ENCODE measurements at places on chromosomes 5 and 9.

- no peak for DNase-seq
Observed at GRCh38 chr5:50766042-50766441, 99.6 kb downstream of the PARP8 start.

GRCh38 chr9:70135176-70135575 is 91.5 kb downstream of the MAMDC2 start:
- no peak for DNase-seq

- DNase-seq: no peak
Observed at GRCh38 chr5:107025712-107026497, 644.8 kb downstream of the EFNA5 start.

GRCh38 chr5:178509491-178510057 is 80.6 kb downstream of the COL23A1 start:
- DNase-seq: no peak

DNA sequence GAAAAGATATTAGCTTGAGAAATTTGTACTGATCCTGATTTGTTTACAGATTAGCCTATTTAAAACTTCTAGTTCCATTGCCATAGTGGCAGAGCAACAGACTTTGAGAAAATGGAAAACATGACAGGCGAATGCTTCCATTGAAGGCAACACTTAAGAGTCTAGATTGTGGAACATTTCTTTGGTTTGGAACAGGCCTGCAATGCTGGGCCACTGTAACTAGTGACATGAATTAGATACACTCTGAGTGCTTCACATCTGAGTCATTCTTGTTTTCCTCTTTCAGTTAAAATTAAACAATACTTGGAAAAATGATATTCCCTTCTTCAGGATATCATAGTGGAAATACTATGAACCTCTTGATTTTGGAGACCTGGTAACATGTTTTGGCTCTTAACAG is 453.6 kb upstream of the TUSC1 start:
- DNase-seq: no peak

DNA sequence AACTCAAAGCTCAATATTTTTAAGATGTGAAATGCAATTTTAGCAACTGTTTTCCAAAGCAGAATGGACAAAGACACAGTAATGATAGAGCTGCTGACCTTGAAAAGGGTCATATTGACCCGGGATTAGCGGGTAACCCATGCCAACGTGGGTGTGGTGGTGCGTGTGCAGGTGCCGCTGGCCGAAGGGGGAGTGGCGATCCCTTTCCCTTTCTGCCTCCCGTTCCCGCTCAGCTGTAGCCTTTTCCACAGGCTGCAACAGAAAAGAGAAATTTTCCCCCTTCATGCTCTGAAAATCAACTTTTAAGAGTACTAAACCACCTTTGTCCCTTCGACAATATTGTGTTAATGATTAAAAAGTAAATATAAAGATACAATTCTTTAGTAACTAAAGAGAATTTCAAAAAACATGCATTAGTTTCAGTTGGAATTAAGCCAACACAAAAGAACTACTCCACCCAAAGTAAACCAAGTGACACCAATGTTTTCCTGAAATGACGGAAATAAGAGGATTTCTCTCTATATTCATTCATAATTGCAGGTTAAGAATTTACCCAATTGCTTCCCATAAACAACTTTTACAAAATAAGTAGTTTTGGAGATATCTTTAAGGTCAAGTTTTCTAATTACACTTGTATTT is 105.2 kb downstream of the ZNF608 start:
- DNase-seq: peak; percentile 53

GRCh38 chr5:4928409-4928808 is 211.7 kb upstream of the ADAMTS16 start:
- DNase-seq: no peak

DNA sequence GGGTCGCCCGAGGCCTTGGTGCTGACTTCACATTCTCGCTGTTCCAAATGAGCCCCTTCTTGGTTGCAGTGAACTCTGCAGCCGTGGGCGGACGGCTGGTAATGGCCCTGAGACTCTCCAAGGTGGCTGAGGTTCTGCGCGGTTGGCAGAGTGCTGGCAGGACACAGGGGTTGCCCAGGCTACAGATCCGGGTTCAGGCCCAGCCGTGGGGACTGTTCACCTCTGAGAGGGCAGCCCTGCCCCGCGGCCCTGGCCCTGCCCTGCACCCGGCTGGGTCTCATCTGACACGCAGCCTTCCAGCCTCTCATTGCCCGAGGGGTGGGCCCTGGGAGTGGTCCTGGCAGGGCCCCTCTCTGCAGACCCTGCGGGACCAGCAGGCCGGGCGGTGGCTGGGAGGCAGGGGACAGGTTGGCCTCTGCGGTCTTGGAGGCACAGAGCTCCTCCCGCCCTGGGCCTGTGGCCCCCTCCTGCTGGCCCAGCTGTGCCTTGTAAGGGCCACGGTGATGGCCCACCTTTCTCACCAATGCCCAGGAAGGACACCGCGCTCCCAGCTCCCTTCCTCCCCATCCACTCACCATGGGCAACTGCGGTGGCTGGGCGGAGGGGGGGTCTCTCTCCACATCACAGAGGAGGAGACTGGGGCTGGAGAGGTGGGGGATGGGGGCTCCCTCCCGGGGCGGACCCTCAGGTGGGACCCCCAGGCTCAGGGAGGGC is 51.6 kb downstream of the AHRR start:
- no peak for DNase-seq

DNA sequence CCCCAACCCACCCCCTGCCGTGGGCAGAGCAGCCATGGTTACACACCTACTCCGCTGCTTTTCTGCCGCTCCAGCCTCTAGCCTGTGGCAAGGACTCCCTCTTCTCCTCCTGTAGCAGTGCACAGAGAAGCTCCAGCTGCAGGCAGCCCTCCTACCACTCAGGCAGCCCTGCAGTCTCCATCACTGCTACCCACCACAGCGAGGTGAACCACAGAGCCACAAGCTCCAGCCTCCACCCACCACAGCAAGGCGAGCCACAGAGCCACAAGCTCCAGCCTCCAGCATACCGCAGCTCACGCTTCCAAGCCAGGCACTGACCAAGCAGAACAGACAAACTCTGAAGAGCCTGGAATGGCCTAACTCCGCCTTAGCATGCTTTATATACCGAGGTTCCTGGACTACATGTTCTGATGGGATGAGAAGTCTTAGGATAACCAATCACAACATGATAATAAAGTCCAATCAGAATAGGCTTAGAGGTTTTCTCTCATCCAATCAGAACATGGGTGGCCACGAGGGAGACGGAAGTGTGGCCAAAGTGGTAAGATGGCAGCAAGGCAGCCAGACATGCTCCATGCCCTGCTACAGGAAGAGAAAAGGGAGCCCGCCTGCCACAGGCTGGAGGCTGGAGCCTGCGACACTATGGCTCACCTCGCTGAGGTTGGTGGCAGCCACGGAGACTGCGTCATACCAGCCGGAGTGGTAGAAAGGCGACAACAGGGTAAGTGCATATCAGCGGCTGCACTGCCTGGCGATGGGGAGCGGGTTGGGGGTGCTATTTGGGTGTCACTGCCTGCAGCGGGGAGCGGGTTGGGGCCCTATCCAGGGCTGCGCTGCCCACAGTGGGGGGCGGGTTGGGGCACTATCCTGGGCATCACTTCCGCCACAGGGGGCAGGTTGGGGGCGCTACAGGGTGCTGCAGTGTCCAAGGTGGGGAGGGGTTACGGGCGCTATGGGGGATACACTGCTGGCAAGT is 75.8 kb upstream of the PCAT7 start:
- DNase-seq: no peak

DNA sequence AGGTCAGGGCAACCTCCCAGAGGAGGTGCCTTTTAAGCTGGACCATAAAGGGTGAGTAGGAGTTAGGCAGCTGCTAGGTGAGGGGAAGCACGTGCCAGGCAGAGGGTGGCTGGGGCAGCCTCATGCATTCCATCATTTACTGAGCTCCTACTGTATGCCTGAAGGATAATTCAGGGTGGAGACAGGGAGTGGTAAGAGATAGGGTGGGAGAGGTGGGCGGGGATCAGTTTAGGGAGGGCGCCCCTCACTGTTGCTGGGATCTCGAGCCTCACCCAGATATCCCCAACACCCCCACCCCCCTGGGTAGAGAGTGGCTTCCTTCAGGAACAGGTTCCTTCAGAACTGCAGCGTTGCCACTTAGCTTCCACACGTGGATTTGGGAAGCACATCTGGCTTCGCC is 74.5 kb upstream of the ASS1 start:
- DNase-seq: no peak

GRCh38 chr9:138102246-138103051 is 224.9 kb downstream of the CACNA1B start:
- no peak for DNase-seq

DNA sequence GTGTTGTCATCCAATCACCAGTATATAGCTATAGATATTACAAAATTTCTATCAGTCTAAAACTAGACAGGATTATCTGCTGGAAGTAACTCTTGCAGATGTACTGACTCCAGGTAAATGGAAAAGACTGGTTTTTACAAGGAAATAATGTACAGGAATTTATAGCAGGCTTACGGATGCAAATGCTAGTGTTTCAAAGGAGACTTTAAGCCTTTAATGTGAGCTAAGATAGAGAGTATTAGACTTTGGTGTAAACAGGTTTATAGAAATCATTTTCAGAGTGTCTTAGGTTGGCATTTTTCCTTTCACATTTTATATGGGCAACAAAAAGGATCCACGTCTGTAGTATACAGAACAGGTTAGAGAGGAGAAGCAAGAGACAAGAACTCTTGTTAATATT is 16.1 kb downstream of the ZNF608 start:
- no peak for DNase-seq

DNA sequence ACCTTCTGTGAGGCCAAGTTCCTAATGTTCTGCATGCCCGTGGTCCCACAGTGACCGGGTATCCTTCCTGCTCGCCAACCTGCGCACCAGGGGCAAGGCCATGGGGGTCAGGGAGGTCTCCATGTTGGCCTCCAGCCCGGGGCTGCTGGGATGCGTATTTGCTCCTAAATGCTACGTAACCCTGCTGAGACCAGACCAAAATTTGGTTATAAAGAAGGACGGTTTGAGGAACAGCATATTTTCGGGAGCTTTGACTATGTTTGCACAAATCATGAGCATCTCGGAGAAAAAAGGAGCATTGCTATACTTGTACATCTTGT is 35.7 kb upstream of the CLK4 start:
- DNase-seq: no peak

DNA sequence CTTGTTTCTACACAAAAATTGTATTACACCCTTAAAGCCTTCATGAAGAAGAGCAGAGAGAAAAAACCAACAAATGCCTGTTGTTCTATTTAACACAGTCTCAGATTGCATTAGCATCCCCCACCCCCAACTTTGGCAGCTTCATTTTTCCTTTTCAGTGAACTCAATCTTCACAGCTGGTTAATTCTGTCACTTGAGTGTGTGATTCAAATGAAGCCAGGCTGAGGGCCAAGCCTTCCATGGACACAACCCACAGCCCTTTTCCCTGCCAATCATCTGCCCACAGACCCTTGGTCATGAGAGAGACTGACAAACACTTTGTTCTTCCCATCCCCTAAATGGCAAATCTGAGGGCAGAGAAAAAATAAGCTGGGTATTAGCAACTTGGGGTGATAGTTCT is 217.5 kb upstream of the NMUR2 start:
- DNase-seq: peak; percentile 28

DNA sequence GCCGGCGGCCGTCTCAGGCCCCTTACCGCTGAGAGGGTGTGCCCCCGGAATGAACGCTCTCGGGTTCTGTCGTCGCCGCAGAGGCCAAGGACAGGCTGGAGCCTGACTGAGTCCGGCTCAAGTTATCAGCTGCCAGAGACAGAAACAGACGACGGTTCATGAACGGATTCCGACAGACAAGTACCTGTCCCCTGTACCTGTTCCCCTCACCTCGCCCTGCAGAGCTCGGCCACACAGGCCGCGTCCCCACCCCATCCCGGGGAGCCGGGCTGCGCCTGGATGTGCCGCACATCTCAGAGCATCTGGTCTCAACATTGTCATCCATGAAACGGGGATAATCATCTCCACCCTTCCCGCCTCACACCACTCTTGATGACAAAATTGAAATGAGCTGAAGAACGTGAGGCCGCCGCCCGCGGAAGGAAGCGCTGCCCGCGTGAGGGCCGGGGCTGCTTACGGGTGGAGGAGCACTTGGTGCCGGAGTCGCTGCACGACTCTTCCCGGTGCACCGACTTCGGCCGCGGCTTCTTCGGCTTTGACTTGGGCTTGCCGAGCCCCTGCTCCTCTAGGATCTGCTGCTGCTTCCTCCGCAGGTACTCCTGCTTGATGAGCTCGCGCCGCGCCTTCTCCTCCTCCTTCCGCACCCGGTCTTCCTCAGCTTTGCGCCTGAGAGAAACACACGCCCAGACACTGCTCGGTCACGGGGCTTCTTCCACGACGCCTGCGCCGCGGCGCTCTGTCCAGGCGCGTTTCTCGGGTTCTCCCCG is 89.2 kb downstream of the CAMSAP1 start:
- no peak for DNase-seq

- DNase-seq: no peak
Observed at GRCh38 chr5:168740811-168741213, 161.6 kb upstream of the PANK3 start.

- no peak for DNase-seq
Observed at GRCh38 chr9:128148509-128149000, 698 bp upstream of the LCN2 start.

- DNase-seq: no peak
Observed at GRCh38 chr9:127448112-127448805, 2.9 kb downstream of the RPL12 start.

DNA sequence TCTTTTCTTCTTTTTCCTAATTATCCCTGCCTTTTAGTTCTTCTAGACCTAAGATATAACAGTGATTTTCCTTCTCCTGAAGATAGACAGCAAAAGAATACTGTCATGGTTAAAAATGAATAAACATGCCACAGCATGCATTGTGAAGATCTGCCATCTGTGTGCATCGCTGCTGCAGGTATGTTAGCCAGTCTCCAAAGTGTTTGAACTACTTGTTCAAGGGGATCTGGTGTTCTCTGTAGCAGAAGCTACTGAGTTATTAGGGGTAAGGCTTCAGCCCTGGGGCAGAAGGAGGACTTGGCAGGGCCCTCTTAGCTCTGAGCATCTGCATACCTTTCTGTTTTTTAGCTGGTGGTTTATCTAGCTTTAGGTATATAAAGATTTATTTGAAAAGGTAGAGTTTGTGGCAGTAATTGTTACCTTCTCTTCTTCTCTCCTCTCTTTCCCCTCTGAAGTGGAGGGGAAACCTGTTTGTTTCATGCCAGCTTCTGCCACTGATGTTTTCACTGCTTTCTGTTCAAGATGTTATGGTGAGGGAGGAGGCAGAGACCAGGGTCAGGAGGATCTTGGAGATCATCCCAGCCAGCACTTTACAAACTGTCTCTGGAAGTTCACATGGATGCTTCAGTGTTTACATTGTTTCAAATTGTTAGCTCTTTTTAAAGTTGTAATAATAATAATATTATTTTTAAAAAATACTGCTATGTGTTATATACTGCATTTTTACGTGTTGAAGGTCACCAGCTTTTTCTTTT is 25.2 kb downstream of the GALNT10 start:
- no peak for DNase-seq

DNA sequence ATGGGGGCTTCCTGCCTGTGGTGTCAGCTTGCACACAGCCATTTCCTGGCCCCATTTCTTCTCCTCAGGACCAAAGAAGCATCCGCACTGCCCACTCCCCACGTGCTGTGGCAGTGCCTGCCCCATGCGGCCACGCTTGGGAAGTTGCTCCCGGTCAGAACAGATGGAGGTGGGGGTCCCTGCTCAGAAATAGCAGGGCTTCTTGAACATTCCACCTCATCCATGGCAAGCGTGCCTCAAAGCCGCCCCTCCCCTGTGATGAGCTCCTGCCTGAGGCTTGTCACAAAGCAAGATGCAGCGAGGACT is 238.2 kb downstream of the SYK start:
- DNase-seq: no peak

- DNase-seq: no peak
Observed at GRCh38 chr9:78640728-78641127, 343.8 kb downstream of the PSAT1 start.
